ENCODE measurements at places on chromosomes 1 and 21. TPM values are rescaled to one million over a fixed set of nuclear protein-coding genes. Genes with fewer than 3 reads are reported as not detected.

The HHAT gene
- 1.4 TPM for total RNA-seq

The TMEM240 gene
- total RNA-seq: 3.1 TPM

The DCDC2B gene
- not detected for total RNA-seq

The FLG gene
- total RNA-seq: not detected

The LEFTY1 gene
- total RNA-seq: not detected

The TRIM45 gene
- total RNA-seq: 1.3 TPM

The KLF17 gene
- total RNA-seq: not detected

The MACF1 gene
- 592 TPM for total RNA-seq

The SAMD13 gene
- total RNA-seq: 1.7 TPM

The PAQR6 gene
- 0.27 TPM for total RNA-seq

The ACTN2 gene
- total RNA-seq: 1.8 TPM

The LPAR3 gene
- not detected for total RNA-seq

The SPATA45 gene
- not detected for total RNA-seq

The MIER1 gene
- 28.4 TPM for total RNA-seq

The WNT3A gene
- not detected for total RNA-seq

The MATN1 gene
- not detected for total RNA-seq

The AMIGO1 gene
- 2.3 TPM for total RNA-seq

The PRKAA2 gene
- 3.1 TPM for total RNA-seq
